Left ventricle myocardium inferior (tissue), 1 donor: ENCODE measurements at places on chromosomes 13 and 19. TPM values are rescaled to one million over a fixed set of nuclear protein-coding genes. Genes with fewer than 3 reads are reported as not detected.

- peaks cover 79% of the 10 kb centered on the region for H3K36me3 ChIP-seq
- no peak overlapping the region for H3K27ac ChIP-seq
- H3K4me3 ChIP-seq: no peak overlapping the region
- DNase-seq: no peak
- H3K4me1 ChIP-seq: peaks cover 14% of the 10 kb centered on the region
Measured at GRCh38 chr13:112824429-112824828, 134.6 kb downstream of the ATP11A start.

GRCh38 chr13:30607908-30608307 is 9.8 kb upstream of the USPL1 start:
- no peaks in the 10 kb centered on the region for H3K36me3 ChIP-seq
- no peak for DNase-seq
- no peaks in the 10 kb centered on the region for H3K27me3 ChIP-seq
- H3K4me1 ChIP-seq: peaks cover 9% of the 10 kb centered on the region

DNA sequence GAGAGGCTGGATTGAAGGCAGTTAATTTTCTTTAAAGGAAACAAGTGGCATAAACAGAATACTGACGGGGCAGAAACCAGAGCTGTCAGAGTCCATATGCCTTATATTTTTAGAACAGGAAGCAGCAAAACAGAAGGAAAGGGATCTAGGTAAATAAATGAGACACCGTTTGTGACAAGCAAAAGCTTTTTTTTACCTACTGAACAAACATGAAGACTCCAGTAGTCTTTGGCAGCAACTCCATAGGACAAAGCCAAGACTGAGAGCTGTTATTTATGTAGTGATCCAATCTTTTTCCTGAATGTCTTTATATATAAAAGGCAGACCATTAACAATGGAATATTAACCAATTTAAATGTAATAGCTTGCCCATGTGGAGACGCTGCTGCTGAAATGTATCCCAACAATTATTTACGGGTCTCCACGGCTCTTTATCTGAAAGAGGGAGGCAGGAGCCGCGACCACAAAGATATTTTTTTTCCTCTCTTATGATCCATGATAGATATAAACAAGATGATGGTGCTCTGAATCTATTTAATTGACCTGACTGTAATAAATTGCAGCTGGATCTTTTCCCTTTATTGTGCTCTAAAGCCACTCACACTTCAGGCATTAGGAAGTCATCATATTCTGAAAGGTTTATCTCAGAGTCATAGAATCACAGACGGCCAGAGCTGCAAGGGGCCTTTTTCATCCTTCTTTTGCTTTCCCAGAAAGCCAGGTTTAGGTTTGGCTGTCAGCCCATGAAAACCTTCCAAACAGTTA is 687.8 kb downstream of the EFNB2 start:
- no peak overlapping the region for H3K4me3 ChIP-seq
- no peaks in the 10 kb centered on the region for H3K36me3 ChIP-seq
- H3K27me3 ChIP-seq: no peaks in the 10 kb centered on the region
- H3K4me1 ChIP-seq: peaks cover 6% of the 10 kb centered on the region
- H3K27ac ChIP-seq: no peak overlapping the region

DNA sequence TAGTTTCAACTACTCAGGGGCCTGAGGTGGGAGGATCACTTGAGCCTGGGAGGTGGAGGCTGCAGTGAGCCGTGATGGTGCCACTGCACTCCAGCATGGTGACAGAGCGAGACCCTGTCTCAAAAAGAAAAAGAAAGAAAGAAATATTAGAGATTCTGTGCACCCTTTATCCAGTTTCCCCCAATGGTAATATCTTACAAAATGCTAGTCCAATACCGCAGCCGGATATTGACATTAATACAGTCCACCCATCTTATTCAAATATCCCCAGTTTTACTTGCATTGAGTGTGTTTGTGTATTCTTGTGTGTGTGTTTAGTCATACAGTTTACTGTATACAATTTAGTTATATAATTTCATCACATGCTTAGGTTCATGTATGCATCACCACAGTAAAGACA is 8.6 kb upstream of the IFNL4 start:
- no peaks in the 10 kb centered on the region for H3K4me1 ChIP-seq
- no peak overlapping the region for H3K27ac ChIP-seq
- H3K36me3 ChIP-seq: no peaks in the 10 kb centered on the region
- H3K4me3 ChIP-seq: no peak overlapping the region
- no peak for DNase-seq
- H3K27me3 ChIP-seq: peaks cover 94% of the 10 kb centered on the region

DNA sequence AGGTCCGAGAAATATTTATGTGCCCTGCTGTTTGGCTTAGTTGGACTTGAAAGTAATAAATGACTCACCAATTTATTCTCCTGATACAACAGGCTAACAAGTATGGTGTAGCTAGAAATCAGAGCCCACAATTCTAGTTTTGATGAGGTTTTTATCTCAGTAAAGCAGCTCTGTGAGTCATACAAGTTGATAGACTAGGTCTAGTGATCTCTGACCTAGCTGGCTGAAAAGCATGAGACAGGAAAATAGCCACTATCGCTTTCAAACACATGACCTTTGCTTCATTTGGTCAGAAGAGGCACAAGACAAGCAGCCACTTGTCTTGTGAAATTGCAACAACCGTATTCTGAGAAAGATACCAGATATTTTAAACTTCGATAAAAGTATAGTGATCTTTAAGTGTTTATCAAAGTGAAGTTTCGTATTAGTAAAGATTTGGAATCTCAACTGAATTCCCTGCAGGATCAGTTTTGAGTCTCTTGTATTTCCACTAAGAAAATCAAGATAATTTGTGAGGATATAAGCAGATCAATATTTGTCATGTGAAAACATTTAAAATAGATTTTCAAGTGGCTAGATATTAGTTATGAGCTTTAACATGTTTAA is 126.7 kb downstream of the MAB21L1 start:
- H3K27me3 ChIP-seq: no peaks in the 10 kb centered on the region
- H3K4me3 ChIP-seq: peak overlapping the region; percentile 19
- H3K4me1 ChIP-seq: peaks cover 25% of the 10 kb centered on the region
- no peak for DNase-seq
- H3K27ac ChIP-seq: peak overlapping the region; percentile 45

DNA sequence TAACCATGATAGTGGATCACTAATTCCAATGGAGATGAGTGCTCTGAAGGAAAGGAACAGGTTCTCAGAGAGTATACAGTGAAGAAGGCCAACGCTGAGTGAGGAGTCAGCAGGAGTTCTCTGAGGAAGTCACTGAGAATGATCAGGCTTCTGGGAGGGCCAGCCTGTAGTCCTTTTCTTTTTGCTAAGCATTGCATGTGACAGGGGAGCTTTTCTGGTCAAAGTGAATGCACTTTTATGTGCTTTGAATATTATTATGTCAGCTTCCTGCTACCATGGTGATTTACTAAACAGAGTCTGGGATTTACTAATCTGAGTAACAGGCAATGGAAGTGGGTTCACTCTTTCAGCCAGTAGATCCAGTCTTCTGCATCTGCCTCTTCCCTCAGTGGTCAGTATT is 81.1 kb upstream of the SERP2 start:
- H3K27me3 ChIP-seq: no peaks in the 10 kb centered on the region
- H3K4me1 ChIP-seq: peaks cover 46% of the 10 kb centered on the region
- H3K27ac ChIP-seq: peak overlapping the region; percentile 22
- H3K36me3 ChIP-seq: no peaks in the 10 kb centered on the region

- H3K27me3 ChIP-seq: peaks cover 56% of the 10 kb centered on the region
- no peaks in the 10 kb centered on the region for H3K36me3 ChIP-seq
- H3K27ac ChIP-seq: no peak overlapping the region
- no peaks in the 10 kb centered on the region for H3K4me1 ChIP-seq
- DNase-seq: no peak
- H3K4me3 ChIP-seq: no peak overlapping the region
Measured at GRCh38 chr19:7606289-7606688, 10.6 kb downstream of the CAMSAP3 start.

GRCh38 chr19:2330255-2330631 is 1.8 kb downstream of the SPPL2B start:
- H3K27me3 ChIP-seq: no peaks in the 10 kb centered on the region
- peaks cover 74% of the 10 kb centered on the region for H3K4me1 ChIP-seq
- no peak overlapping the region for H3K27ac ChIP-seq
- no peak overlapping the region for H3K4me3 ChIP-seq
- DNase-seq: no peak
- peaks cover 7% of the 10 kb centered on the region for H3K36me3 ChIP-seq

DNA sequence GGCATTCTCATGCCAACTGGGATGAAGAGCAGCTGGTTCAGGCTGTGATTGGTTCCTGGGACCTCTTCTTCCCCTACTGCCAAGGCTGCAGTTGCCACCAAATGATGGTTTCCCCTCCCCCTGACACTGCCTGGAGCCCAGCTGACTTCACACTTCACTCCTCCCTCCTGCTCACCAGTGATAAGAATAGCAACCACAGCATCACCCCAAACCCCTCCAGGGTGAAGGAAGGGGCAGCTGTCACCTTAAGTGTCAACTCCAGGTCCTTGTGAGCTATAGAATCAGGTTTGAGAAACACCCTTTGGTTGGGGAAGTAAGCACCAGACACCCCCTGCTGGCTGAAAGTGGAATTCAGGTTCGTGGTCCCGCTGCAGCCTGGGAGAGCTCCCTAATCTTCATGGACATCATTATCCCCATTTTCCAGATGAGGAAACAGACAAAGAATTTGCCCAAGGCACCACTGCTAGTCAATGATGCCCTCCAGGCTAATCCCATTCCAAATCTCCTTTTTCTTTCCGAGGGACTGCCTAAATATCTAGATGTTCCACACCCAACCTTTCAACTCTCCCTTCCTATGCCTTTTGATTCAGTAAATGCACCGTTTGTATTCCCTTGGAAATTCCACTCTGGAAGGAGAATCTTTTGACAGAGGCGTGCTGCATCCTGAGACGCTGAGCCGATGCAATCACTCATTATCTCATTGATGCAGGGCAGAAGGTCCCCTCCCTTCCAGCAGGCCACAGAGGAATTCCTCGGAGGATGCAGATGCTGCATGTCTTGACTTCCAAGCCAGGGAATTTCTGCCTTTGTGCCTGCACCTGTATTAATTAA is 50.6 kb upstream of the UQCRFS1 start:
- no peaks in the 10 kb centered on the region for H3K4me1 ChIP-seq
- H3K36me3 ChIP-seq: no peaks in the 10 kb centered on the region
- H3K27ac ChIP-seq: no peak overlapping the region
- H3K4me3 ChIP-seq: no peak overlapping the region
- peaks cover 48% of the 10 kb centered on the region for H3K27me3 ChIP-seq
- peak; percentile 32 for DNase-seq

DNA sequence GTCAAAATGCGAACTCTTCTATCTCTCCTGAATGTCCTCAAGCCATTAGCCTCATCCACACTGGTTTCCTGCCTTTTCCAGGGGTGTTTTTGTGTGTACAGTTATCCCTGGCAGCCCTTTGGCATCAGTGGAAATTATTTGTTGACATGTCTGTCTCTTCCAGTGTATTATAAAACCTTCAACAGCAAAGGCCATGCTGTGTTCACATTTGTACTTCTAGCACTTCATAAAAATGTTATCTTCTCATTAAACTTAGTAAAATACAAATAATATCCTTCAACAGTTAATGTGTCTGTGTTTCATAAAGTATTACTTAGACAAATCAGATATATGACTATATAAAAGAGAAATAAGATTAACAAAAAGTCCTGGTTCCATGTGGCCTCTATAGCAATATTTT is 359.5 kb upstream of the ARGLU1 start:
- no peak for DNase-seq
- H3K27ac ChIP-seq: no peak overlapping the region
- no peaks in the 10 kb centered on the region for H3K27me3 ChIP-seq
- H3K4me3 ChIP-seq: no peak overlapping the region

DNA sequence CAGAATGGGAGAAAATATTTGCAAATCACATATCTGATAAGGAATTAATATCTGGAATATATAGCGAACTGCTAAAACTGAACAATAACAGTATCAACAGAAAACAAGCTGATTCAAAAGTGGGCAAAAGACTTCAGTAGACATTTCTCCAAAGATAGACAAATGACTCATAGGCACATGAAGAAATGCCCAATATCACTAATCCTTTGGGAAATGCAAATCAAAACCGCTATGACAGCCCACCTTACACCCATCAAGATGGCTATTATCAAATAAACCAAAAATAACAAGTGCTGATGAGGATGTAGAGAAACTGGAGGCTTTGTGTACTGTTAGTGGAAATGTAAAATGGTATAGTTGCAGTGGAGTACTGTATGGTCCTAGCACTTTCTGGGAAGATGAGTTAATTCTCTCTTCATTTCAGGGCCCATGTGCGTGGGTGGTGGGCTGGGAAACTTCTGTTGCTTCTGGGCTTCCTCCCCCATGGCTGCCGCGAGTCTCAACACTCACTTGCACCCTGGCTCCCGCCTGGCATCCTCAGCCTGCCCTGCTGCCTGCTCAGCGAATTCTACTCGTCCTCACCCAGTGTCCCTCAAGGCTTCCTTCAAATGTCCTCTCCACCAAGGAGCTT is 12.4 kb upstream of the GJA3 start:
- H3K4me3 ChIP-seq: no peak overlapping the region
- no peak overlapping the region for H3K27ac ChIP-seq
- peaks cover 53% of the 10 kb centered on the region for H3K27me3 ChIP-seq
- H3K36me3 ChIP-seq: no peaks in the 10 kb centered on the region
- H3K4me1 ChIP-seq: peaks cover 10% of the 10 kb centered on the region
- no peak for DNase-seq

- H3K27ac ChIP-seq: peak overlapping the region; percentile 93
- peaks cover 37% of the 10 kb centered on the region for H3K4me1 ChIP-seq
- H3K27me3 ChIP-seq: no peaks in the 10 kb centered on the region
- H3K4me3 ChIP-seq: no peak overlapping the region
- DNase-seq: no peak
Measured at GRCh38 chr13:80469105-80469852, 128.4 kb upstream of the SPRY2 start.

DNA sequence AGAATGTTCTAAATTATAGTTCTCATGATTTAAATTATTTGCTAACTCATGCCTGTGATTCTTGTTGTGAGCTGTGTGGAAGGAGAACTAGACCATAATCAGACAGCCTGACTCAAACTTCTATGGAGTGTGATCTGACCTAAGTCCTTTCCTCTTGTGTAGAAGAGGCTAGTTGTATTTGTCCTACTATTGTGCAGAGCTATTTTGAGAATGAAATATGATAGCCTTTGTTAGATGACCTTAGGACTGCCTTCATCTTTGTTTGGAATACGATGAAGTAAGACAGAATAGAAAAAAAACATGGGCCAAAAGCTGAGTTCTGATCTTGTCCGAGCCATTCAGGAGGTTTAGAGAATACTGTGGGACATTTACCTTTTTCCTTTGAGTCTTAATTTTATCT is 119.4 kb downstream of the STOML3 start:
- no peak overlapping the region for H3K4me3 ChIP-seq
- no peak for DNase-seq
- no peak overlapping the region for H3K27ac ChIP-seq

DNA sequence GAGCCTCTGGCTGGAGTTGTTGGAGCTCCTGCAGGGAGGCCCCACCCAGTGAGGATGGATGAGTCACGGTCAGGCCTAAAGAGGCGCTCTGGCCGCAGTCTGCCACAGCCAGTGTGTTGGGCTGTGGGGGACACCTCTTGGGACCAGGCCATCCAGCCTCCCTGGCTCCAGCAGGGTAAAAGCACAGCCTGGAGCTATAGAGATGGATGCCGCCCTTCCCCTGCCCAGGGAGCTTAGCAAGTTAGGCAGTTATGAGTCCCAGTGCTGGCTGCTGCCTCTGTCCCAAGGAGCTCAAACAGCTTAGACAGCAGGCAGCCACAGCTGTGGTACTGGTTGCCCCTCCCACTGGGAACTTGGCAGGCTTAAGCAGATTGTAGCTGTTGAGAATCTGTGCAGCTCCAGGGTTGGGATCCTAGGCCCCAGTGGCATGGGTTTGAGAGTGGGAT is 100.9 kb downstream of the NDFIP2 start:
- H3K27ac ChIP-seq: no peak overlapping the region
- no peak overlapping the region for H3K4me3 ChIP-seq
- H3K36me3 ChIP-seq: no peaks in the 10 kb centered on the region
- H3K27me3 ChIP-seq: no peaks in the 10 kb centered on the region

KLK4 gene
- total RNA-seq: not detected

SLC39A3 gene
- total RNA-seq: 22.6 TPM

TBC1D4 gene
- total RNA-seq: 97.5 TPM

CBLC gene
- total RNA-seq: not detected

IRGC gene
- total RNA-seq: not detected
